ENCODE measurements at places on chromosomes 2 and 18. TPM values are rescaled to one million over a fixed set of nuclear protein-coding genes. Genes with fewer than 3 reads are reported as not detected.

GRCh38 chr2:25598911-25599310 is 74.5 kb downstream of the DTNB start:
- H3K36me3 ChIP-seq: peaks cover 5% of the 10 kb centered on the region
- H3K27me3 ChIP-seq: no peaks in the 10 kb centered on the region
- no peak for DNase-seq
- no peak overlapping the region for H3K27ac ChIP-seq
- no peak overlapping the region for H3K4me3 ChIP-seq

- H3K27me3 ChIP-seq: peaks cover 64% of the 10 kb centered on the region
- no peak overlapping the region for H3K27ac ChIP-seq
- H3K4me3 ChIP-seq: no peak overlapping the region
- H3K36me3 ChIP-seq: peaks cover 3% of the 10 kb centered on the region
- H3K4me1 ChIP-seq: peaks cover 6% of the 10 kb centered on the region
- no peak for DNase-seq
Observed at GRCh38 chr2:204317640-204318039, 227.6 kb upstream of the PARD3B start.

The PLB1 gene
- 2.7 TPM for total RNA-seq

The ZC3H8 gene
- 16.8 TPM for total RNA-seq
